ENCODE measurements at places on chromosomes 2 and 18. TPM values are rescaled to one million over a fixed set of nuclear protein-coding genes. Genes with fewer than 3 reads are reported as not detected.

SERPINB3 gene
- total RNA-seq, result not detected

NGEF gene
- 41.4 TPM for total RNA-seq

EMX1 gene
- total RNA-seq, result 2.2 TPM

TUBA3E gene
- total RNA-seq, result not detected

ID2 gene
- total RNA-seq, result 183 TPM

MROH2A gene
- not detected for total RNA-seq

MOGAT1 gene
- total RNA-seq, result not detected

CLEC4F gene
- total RNA-seq, result not detected

PTPN2 gene
- 34.0 TPM for total RNA-seq

GIGYF2 gene
- 55.4 TPM for total RNA-seq

- DNase-seq, result no peak
These were observed 617.1 kb upstream of the GYPC start for GRCh38 chr2:126038861-126039260.

DNA sequence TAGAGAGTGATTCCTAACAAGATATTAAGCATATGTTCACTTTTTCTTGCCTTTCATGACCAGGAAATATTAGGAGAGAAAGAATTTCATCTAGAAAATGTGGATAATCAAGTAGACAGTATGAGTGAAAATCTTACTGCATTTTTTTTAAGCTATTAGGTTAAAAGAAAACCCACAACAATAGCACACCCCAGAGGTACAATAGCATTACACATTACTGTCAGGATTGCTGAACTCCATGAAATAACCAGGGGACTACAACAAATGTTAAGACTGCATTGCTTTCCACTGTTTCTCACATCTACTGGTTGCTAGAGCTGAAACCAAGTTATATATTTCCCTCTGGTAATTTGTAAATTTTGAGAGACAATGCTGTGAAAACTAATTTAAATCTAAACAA, 33.7 kb downstream of the KLF7 start:
- DNase-seq, result no peak

GRCh38 chr18:12863687-12864216, 20.3 kb downstream of the PTPN2 start:
- no peak for DNase-seq

GRCh38 chr18:74722237-74722636, 124.6 kb downstream of the ZNF407 start:
- DNase-seq, result no peak

- DNase-seq, result no peak
These were observed 65.6 kb downstream of the NOL4 start for GRCh38 chr18:34158881-34159690.

- DNase-seq, result no peak
These were observed 225.6 kb downstream of the HDAC4 start for GRCh38 chr2:239175181-239175580.

- DNase-seq, result no peak
These were observed 65.3 kb downstream of the TWIST2 start for GRCh38 chr2:238912916-238913875.

- DNase-seq, result no peak
These were observed 122.5 kb downstream of the SLC39A10 start for GRCh38 chr2:195779491-195779890.

GRCh38 chr2:131036269-131036668, 57.0 kb downstream of the FAM168B start:
- no peak for DNase-seq

GRCh38 chr2:227592694-227593387, 5.9 kb upstream of the SCYGR2 start:
- DNase-seq, result no peak

GRCh38 chr2:179938026-179938425, 69.1 kb downstream of the CWC22 start:
- no peak for DNase-seq

DNA sequence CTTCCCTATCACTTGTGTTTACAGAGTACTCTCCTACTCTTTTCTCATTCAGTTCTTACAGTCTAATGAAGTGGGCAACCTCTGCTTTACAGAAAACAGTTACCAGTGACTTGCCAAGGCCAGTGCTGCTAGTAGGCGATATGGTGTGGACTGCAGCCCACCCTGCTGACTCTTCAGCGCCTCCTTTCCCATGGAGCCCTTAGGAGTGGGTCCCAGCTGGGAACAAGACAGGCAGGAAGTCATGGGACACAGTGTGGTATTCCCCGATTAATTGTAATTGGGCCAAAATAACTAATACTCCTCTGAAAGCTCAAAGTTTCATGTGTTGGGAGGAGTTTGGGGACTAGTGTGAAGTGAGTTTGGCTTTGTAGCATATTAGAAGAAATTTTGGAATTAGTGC, 120.1 kb upstream of the EML6 start:
- DNase-seq, result no peak

DNA sequence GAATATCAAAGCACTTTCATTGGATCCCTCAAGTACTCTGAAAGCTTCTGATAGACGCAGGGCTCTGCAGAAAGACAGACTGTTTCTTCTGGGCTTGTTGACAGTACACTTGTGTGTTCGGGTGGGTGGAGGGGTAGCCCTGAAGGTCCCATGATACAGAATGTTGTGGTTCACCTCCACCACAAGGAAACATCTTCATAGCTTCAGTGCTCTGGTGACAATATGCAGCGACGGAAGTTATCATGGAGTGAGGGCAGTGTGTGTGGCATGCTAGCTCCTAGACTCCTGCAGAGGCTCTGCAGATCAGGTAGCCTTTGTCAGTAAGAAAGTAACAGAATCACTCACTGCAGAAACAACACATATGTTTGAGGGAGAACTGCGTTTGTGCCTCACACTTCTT, 90.7 kb downstream of the MEIS1 start:
- DNase-seq, result no peak

GRCh38 chr2:44965684-44966083, 24.2 kb downstream of the SIX3 start:
- no peak for DNase-seq

GRCh38 chr18:8791171-8791651, 85.9 kb downstream of the MTCL1 start:
- no peak for DNase-seq

- DNase-seq, result no peak
These were observed 45.9 kb upstream of the SPOPL start for GRCh38 chr2:138455691-138456090.

- DNase-seq, result no peak
These were observed 191.0 kb upstream of the TCF4 start for GRCh38 chr18:55778788-55779690.

- no peak for DNase-seq
These were observed 171.9 kb downstream of the ACOXL start for GRCh38 chr2:110904116-110904778.

- no peak for DNase-seq
These were observed 2.9 kb upstream of the MRPL44 start for GRCh38 chr2:223954401-223954800.

GRCh38 chr18:4441098-4441497, 14.0 kb downstream of the DLGAP1 start:
- no peak for DNase-seq

- no peak for DNase-seq
These were observed 350.9 kb downstream of the PARD3B start for GRCh38 chr2:204896146-204896545.

DNA sequence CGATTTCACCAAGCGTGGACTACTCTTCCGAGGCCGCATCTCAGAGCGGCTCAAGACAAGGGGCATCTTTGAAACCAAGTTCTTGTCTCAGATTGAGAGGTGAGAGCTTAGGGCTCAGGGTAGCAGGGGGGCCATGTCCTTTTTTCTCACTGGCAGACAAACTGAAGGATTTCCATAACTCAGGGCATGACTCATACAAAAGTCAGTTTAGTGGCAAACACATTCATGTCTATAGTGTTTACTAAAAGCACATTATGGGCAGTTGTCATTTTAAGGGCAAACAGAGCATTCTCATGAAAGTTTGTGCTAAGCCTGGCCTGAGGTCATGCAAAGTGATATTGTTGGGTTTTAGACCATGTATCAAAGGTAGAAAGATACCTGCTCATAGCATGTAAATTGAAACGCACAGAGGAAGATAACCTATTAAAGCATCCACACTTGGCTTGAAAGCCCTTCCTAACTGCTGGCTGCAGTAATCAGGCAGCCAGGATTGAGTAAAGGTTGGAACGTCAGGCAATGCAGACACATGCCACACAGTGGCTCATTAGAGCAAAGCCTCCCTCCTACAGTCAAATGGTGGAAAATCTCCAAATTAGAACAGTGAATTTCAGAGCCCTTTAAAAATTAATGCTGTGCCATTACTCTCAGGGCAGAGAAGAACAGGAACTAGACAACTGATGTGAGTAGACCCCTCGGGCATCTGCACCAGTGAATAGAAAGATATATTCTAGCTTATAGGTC, 54.2 kb downstream of the HK2 start:
- no peak for DNase-seq

- no peak for DNase-seq
These were observed 699 bp upstream of the RAPGEF4 start for GRCh38 chr2:172734711-172735581.

DNA sequence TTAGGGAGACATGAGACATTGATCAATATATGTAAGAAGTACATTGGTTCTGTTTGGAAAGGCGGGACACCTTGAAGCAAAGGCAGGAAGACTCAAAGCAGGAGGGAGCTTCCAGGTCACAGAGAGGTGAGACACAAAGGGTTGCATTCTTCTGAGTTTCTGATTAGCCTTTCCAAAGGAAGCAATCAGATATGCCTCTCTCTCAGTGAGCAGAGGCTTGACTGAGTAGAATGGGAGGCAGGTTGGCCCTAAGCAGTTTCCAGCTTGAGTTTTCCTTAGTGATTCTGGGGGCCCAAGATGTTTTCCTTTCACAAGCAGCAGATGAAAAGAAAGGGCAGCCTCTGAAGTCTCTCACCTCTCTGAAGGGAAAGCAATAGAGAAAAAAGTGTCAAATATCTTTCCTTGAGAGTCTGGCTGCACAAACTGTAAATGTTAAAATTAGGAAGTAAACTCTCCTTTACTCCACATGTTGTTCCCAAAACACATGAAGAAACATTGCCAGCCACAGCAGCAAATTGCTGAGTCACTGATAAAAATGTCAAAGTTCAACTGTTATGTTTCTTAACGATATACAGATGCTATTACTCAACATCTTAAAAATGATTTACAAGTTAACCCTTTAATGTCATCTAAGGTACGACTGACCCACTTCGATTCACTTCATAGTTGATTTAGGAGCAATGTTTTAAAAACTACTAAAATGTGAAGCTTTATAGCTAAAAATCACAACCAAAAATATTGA, 40.3 kb downstream of the CYB5A start:
- no peak for DNase-seq

DNA sequence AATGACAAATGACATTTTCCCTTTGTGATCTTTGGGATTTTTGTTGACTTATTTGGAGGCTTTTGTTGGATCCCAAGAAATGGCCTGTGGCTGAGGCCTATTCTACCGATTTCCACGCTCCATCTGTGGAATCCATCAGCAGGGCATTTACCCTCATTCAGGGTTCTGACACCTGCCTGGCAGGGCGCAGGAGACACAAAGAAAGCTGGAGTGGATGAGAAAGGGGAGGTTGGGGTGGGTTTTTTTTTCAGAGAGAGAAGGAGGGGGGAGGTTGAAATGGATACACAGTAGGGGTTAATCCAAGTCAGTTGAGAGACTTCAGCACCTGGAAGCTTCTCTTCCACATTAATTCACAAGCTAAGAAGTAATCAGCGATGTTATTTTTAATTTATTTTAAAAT, 59.7 kb downstream of the PAX3 start:
- DNase-seq, result no peak

DNA sequence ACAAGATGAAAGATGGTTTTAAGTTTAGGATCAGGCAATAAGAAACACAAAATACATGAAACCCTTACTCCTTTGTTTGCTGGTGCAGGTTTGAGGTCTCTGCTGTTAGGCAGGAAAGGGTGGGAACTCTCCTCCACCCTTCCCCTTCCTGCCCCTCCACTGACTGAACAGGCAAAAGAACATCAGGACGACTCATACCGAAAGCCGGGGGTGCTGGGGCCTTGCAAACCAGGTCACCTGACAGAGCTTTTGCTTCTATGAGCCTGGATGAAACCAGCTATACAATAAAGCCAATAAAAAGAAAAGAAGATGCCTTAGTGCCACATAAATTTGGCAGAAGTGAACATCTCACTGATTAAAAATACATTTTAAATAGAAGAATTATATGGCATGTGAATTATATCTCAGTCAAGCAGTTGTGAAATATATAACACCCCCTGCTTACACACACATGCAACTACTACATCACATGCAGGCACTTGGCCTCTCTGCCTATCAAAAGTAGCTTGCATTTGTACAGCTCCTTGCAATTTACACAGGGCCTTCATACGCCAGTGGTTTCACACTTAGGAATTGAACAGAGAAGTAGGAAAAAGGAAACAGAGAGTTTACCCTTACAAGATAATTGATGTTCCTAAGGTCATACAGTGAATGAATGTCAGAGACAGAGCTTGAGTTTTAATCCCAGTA, 215.1 kb upstream of the TRIB2 start:
- peak; percentile 20 for DNase-seq

DNA sequence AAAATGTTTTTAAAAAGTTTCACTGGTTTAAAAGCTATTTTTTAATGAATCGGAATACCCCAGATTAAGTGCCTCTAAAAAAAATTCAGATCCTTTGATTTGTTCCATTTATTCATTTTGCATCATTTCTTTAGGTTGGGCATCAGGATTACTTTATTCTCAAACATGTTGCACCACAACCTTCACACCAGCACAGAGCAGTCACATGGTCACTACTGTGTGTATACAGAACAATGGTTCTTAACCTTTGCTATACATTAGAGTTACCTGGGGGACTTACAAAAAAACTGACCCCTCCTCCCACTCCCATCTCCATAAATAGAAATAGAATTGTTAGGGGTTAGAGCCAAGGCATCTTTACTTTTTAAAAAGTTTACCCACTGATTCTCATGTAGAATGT, 218.2 kb downstream of the AGPS start:
- no peak for DNase-seq

DNA sequence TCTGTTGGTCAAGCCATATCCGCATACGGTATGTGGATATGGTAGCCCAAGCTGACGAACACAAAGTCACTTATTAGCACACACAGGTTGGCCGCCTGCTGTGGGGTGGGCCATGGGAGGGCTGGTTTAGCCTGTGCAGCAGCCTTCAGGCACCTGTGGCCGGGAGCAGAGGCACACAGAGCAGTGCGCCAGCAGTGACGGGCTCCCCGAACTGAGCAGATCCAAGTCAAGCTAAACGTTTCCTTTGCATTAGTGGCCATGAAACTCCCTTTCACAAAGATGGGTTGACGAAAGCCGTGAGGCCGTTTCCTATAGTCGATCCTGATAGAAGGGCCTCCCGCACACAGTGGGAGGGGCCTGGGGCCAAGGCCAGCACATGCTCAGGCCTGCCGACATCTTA, 72.1 kb downstream of the TSHZ1 start:
- no peak for DNase-seq

All from left colon (tissue), 2 donors.